ENCODE measurements at places on chromosomes 7 and 10.

DNA sequence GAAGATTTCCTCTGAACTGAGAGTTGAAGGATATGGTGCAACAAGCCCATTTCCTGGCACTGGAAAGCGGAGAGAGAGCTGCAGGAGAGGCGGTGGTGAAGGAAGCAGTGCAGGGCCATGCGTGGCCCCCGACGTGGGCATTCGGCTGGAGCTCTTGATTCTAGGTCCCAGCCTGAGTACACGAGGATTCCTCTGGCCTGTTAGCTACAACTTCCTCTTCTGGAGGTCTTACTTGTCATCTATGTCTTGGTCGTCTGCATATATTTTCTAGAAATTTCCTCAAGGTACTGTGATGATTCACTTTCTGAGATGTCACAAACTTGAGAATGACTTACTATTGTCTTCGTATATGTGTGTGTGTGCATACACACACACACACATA, 59.2 kb upstream of the JAZF1 start:
- peaks cover 49% of the 10 kb centered on the region for H3K27me3 ChIP-seq
- DNase-seq: peak; percentile 7
- H3K4me1 ChIP-seq: peaks cover 15% of the 10 kb centered on the region
- H3K27ac ChIP-seq: peak overlapping the region; percentile 81
- peak overlapping the region; percentile 53 for H3K4me3 ChIP-seq

DNA sequence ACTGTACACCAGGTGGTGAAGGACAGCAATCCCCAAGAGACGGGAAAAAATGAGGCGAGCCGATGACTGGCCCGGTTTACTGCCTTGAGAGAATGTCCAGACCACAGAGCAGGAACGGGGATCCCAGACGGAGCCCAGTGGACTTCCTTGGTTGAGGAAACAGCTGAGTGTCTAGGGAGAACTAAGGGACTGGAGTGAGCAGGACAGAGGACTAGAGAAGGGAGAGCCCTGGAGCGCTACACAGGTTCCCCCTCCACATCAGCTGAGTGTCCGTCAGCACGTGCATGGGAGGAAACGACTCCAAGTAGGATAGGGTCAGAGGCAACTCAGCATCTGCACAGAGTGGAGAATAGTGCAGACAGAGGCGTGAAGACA, 7.1 kb upstream of the WDR86 start:
- H3K36me3 ChIP-seq: peaks cover 5% of the 10 kb centered on the region
- H3K27ac ChIP-seq: no peak overlapping the region
- H3K4me1 ChIP-seq: peaks cover 30% of the 10 kb centered on the region
- H3K27me3 ChIP-seq: peaks cover 12% of the 10 kb centered on the region

- no peak overlapping the region for H3K27ac ChIP-seq
- no peaks in the 10 kb centered on the region for H3K4me1 ChIP-seq
- DNase-seq: no peak
- no peak overlapping the region for H3K4me3 ChIP-seq
- H3K27me3 ChIP-seq: peaks cover 8% of the 10 kb centered on the region
- H3K36me3 ChIP-seq: no peaks in the 10 kb centered on the region
Observed at GRCh38 chr10:75544386-75544785, 113.0 kb downstream of the LRMDA start.

GRCh38 chr10:78491812-78492211, 458.1 kb downstream of the RPS24 start:
- no peaks in the 10 kb centered on the region for H3K4me1 ChIP-seq
- H3K4me3 ChIP-seq: no peak overlapping the region
- DNase-seq: no peak
- peaks cover 19% of the 10 kb centered on the region for H3K27me3 ChIP-seq
- no peak overlapping the region for H3K27ac ChIP-seq

DNA sequence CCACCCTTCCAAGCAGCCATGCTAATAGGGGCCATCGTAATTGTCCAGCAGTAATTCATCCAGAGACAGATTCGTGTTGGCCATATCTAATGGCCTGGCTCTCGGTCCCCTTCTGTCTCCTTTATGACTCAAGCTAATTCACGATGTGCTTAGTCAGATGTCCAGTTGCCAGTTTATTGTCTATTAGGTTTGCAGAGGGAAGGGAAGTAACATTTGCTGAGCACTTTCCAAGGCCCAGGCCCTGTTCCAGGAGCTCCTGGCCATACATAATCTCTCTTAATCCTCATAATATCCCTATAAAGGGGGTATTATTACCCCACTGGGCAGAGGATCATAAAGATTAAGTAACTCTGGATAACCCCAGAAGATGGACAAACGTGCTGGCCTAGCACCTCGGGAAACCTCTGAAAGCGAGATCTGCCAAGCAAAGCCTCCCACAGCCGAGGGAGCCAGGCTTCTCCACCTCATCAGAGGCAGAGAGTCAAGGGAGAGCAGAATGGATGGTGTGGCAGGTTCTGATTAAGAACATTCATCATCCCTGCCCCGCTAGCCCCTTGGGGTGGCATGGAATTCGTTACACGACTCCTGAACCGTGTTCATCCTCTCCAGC, 153.7 kb downstream of the PLXNA4 start:
- peaks cover 13% of the 10 kb centered on the region for H3K4me1 ChIP-seq
- DNase-seq: no peak
- H3K27me3 ChIP-seq: no peaks in the 10 kb centered on the region
- no peak overlapping the region for H3K27ac ChIP-seq
- no peak overlapping the region for H3K4me3 ChIP-seq

DNA sequence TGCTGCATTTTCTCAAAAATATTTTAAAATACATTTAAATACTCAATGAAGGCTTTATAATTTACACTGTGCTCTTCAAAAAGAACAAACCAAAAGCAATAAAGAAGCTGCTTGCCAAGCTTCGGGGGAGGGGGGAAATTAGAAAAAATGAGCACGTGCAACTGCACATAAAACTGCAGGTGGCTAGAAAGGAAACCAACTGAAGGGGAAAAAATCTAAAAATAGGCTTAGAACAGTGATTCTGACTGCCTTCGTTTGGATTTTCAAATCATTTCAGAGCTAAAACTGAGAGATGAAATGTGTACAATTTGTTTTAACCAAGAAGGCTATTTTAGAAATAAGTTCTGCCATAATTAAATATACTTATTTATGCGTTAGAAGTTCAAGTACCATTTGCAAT, 61.4 kb downstream of the ABI1 start:
- no peaks in the 10 kb centered on the region for H3K27me3 ChIP-seq
- peak overlapping the region; percentile 61 for H3K27ac ChIP-seq
- H3K36me3 ChIP-seq: peaks cover 12% of the 10 kb centered on the region
- no peak overlapping the region for H3K4me3 ChIP-seq
- DNase-seq: no peak

GRCh38 chr7:86785641-86786040, 141.9 kb downstream of the GRM3 start:
- DNase-seq: no peak
- H3K27me3 ChIP-seq: no peaks in the 10 kb centered on the region
- H3K4me3 ChIP-seq: no peak overlapping the region
- no peaks in the 10 kb centered on the region for H3K4me1 ChIP-seq
- no peak overlapping the region for H3K27ac ChIP-seq

DNA sequence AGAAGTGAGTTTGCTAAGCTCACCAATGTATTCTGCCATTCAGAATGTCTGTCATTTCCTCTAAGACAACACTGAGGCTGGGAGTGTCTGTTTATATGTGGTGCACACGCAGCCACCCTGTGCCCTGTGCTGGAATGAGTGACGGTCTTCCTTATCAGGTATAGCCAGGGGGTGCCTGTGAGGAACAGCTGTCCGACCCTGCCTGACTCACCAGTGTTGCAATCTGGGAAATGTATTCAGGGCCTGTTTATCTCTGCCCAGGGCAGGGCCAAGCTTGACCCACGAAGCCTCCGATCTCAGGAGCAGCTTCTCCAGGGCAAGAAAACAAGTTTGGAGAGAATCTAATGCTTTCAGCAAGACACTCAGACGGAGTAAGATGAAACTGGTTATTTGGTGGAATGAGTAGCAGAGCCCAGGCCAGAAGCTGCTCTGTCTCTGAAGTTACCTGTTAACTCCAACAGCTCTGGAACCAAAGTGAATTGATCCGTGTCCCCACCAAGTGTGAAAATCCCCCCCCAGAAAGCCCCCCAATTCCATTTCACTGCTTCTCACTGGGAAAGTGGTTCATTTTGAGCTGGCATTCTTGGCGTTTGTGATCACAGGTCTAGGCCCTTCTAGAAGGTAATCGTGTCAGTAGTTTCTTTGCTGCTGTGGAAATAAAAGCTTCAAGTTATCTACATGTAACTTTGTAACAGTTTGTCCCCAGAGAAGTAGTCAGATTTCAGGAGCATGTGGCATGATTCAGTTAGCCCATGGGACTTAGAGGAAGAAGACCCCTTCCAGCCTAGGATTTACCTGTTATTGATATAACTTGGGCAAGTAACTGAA, 6.1 kb upstream of the UBE2H start:
- no peak for DNase-seq
- no peaks in the 10 kb centered on the region for H3K36me3 ChIP-seq
- peaks cover 8% of the 10 kb centered on the region for H3K4me1 ChIP-seq
- no peaks in the 10 kb centered on the region for H3K27me3 ChIP-seq
- no peak overlapping the region for H3K4me3 ChIP-seq

GRCh38 chr10:697097-697875, 7.8 kb upstream of the DIP2C start:
- no peak for DNase-seq
- H3K27me3 ChIP-seq: peaks cover 16% of the 10 kb centered on the region
- no peaks in the 10 kb centered on the region for H3K4me1 ChIP-seq
- H3K4me3 ChIP-seq: no peak overlapping the region

- no peaks in the 10 kb centered on the region for H3K36me3 ChIP-seq
- H3K4me3 ChIP-seq: no peak overlapping the region
- H3K27me3 ChIP-seq: no peaks in the 10 kb centered on the region
- H3K4me1 ChIP-seq: no peaks in the 10 kb centered on the region
- no peak overlapping the region for H3K27ac ChIP-seq
Observed at GRCh38 chr7:34454381-34454780, 203.6 kb upstream of the NPSR1 start.

GRCh38 chr7:151391358-151391730, 18.5 kb downstream of the WDR86 start:
- no peak for DNase-seq
- no peak overlapping the region for H3K27ac ChIP-seq
- H3K36me3 ChIP-seq: no peaks in the 10 kb centered on the region
- H3K4me1 ChIP-seq: no peaks in the 10 kb centered on the region
- H3K27me3 ChIP-seq: peaks cover 6% of the 10 kb centered on the region

- H3K4me3 ChIP-seq: no peak overlapping the region
- H3K27me3 ChIP-seq: no peaks in the 10 kb centered on the region
- no peaks in the 10 kb centered on the region for H3K36me3 ChIP-seq
- peaks cover 34% of the 10 kb centered on the region for H3K4me1 ChIP-seq
- DNase-seq: no peak
Observed at GRCh38 chr10:72285972-72286521, 12.3 kb downstream of the DDIT4 start.

DNA sequence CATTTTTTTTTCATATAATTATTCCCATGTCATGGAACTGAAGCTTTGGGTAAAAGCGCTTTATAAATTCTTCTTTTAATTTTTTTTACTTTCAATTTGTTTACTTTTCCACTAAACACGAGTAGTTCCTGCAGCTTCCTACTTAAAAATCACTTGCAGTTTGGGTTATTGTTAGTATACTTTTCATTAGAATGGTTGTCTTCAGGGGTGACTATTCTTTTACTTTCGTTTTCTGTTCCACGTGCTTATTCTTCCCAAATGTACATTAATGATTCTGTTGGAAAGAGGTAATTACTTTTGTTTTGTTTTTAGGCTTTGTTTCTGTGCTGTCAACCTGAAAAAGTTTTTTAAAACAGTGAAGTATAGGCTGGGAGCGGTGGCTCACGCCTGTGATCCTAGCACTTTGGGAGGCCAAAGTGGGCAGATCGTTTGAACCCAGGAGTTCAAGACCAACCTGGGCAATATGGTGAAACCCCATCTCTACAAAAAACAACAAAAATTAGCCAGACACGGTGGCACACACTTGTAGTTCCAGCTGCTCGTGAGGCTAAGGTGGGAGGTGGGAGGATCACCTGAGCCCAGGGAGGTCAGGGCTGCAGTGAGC, 5.2 kb upstream of the CFAP69 start:
- peaks cover 5% of the 10 kb centered on the region for H3K4me1 ChIP-seq
- no peak overlapping the region for H3K4me3 ChIP-seq
- no peaks in the 10 kb centered on the region for H3K36me3 ChIP-seq
- no peak overlapping the region for H3K27ac ChIP-seq

GRCh38 chr10:76175533-76176165, 744.2 kb downstream of the LRMDA start:
- H3K36me3 ChIP-seq: no peaks in the 10 kb centered on the region
- no peaks in the 10 kb centered on the region for H3K27me3 ChIP-seq
- H3K4me3 ChIP-seq: no peak overlapping the region
- H3K4me1 ChIP-seq: no peaks in the 10 kb centered on the region

DNA sequence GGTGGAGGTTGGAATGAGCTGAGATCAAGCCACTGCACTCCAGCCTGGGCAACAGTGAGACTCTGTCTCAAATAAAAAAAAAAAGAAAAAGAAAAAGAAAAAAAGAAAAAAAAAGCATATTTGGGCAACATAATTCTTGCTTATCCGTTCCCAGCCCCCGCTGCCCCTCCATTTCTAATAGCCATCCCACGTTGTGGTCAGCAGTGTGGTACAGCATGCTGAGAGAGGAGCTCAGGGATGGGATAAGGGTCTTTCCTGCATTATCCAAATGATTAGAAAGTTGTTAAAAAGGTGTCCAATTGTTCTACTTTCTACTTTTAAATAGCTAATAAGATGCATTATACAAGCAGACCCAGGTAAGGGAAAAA, 104.9 kb upstream of the ZNF92 start:
- no peaks in the 10 kb centered on the region for H3K36me3 ChIP-seq
- DNase-seq: no peak
- no peak overlapping the region for H3K27ac ChIP-seq
- peaks cover 4% of the 10 kb centered on the region for H3K4me1 ChIP-seq
- peaks cover 51% of the 10 kb centered on the region for H3K27me3 ChIP-seq

- H3K36me3 ChIP-seq: peaks cover 7% of the 10 kb centered on the region
- H3K4me1 ChIP-seq: no peaks in the 10 kb centered on the region
- no peak overlapping the region for H3K27ac ChIP-seq
- H3K4me3 ChIP-seq: no peak overlapping the region
- no peak for DNase-seq
Observed at GRCh38 chr10:16606421-16606820, 84.7 kb upstream of the C1QL3 start.

- no peaks in the 10 kb centered on the region for H3K4me1 ChIP-seq
- H3K27me3 ChIP-seq: peaks cover 13% of the 10 kb centered on the region
- no peak overlapping the region for H3K4me3 ChIP-seq
Observed at GRCh38 chr10:100896876-100897461, 15.8 kb upstream of the SLF2 start.

DNA sequence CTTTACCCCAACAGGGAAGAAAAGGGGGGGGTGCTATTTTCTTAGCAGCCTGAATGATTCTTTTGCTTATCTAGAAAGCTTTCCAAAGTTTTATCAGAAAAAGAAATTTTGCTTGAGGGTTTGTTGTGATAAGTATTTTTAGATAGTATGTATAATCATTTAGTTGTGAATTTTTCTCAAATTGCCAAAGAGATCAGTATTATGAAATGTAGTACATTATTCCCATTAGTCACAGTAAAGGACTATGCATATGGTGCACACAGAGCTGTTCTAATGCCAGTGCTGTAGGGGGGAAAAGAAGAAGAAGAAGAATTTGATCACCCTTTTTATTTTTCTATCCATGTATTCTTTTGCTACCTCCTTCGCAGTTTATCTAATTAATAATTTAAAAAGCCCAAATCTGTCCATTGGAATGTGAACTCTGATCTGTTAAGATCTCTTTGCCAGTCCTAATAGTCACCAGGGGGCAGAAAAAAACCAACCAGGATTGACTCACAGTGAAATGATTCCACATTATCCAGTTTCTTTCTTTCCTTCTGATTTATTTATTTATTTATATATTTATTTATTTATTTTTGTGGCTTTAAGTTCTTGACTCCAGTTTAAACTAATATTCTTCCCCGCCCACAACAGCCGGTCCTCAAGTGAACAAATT, 4.7 kb downstream of the RBM20 start:
- H3K27ac ChIP-seq: no peak overlapping the region
- H3K4me3 ChIP-seq: no peak overlapping the region
- H3K36me3 ChIP-seq: no peaks in the 10 kb centered on the region
- no peak for DNase-seq
- peaks cover 43% of the 10 kb centered on the region for H3K4me1 ChIP-seq
